NCI-H1436 treated with DMSO at 0.1 percent for 48 hours (cell line): ENCODE measurements at places on chromosomes 5 and 9.

DNA sequence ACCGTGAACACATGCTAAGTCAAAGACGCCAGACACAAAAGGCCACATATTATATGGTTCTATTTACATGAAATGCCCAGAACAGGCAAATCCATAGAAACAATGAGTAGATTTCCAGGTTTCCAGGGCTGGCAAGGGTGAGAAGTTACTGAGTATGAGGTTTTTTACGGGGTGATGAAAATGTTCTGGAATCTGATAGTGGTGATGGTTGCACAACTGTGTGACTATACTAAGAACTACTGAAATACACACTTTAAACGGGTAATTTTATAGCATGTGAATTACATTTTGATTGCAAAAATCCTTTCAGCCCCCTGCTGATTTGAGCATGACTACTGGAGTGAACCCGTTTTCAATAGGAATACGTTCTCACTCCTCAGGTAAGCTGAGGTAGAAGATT, 46.7 kb upstream of the TBC1D9B start:
- DNase-seq = no peak

DNA sequence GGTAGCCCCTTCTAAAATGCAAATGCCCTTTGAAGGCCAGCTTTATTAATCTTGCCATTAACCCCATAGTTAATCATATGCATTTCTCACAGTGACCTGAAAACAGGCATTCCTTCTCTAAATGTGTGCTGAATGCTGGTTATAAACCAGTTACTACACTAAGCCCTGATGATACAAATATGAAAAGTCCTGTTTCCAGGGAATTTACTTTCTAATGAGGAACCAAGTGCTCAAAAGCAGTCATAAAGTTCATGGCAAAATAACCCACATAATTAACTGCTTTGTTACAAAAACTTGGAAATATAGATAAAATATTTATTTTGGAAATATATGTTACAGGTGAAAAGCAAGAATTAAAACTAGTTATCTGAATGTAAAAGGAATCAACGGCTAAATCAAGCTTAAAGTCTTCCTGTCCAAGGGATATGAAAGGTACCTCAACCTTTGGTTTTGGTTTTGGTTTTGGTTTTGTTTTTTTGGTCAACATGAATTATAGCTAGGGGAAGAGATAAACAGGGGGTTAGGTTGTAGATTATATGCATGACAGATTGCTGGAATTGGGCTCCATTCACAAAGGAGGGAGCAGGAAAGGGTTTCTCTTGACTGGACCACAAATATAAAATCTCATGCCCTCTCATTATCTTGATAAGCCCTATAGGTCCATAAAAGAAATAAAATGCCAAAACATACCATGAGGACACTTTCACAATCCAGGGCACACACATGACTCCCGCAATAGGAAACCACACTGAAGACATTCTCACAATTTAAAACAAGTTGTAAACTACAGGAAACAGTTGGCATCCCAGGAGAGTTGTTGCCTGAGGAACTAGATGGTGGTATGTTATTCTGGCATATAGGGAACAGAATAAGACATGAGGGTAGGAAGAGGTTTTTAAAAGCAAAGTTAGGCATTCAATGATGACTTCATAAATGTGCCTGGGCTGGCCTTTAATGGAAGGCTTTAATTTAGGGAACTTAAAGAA, 46.7 kb upstream of the MACIR start:
- no peak for DNase-seq

GRCh38 chr5:113538313-113538712, 24.8 kb downstream of the YTHDC2 start:
- no peak for DNase-seq

DNA sequence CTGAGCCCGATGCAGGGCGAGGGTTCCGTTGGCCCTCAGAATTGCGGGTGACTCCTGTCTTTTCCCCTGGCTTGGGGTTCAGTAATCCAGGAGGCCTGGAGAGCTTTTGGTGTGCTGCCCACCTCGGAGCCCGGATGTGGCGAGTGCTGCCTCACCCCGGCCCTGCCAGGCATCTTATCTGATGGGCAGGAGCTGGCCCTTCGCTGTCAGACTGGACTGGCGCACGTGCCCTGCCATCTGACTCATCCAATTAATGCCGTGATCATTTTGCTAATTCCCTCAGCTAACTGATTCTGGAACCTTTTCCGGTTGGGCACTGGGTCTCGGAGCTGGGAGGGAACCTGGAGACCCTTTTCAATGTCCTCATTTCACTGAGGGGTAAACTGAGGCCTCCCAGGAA, 34.6 kb downstream of the RXRA start:
- DNase-seq = no peak

DNA sequence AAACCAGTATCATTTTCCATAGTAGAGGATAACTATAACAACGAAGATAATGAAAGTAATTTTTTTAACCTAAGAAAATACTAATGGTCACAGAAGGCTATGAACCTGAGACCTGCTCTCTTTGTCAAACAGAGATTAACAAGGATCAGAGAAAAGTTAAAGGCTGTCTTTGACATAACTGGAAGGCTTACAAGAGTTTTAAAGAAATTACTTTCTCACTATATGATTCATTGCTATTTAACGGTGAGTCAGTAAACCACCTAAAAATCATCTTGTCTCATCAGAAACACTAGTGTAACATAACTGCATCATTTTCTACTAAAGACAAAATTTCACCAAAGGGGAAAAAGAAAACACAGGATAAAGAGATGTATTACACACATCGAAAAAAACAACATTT, 19.3 kb downstream of the MLANA start:
- no peak for DNase-seq

GRCh38 chr5:95709967-95710650, 21.0 kb upstream of the RHOBTB3 start:
- DNase-seq = no peak

DNA sequence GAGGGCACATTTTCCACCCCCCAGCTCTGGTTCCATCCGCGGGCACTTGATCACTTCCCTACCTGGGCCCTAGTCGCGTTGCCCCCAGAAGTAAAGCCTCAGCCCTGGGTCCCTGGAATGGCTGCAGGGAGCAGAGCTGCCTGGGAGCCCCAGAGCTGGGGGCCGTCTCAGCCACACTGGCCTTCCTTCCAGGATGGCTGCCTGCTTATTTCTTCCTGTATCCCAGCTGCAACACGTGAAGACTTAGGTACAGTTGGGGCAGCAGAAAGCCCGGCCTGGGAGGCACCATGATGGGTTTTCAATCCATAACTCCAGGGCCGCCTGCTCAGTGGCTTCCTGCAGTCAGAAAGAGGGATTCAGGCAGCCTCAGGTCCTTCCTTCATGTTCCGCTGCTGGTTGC, 232.3 kb downstream of the IRX2 start:
- no peak for DNase-seq

- DNase-seq = no peak
Measured at GRCh38 chr5:103366918-103367549, 108.5 kb downstream of the MACIR start.
